ENCODE measurements at places on chromosomes 2 and 18.

GRCh38 chr18:65610939-65611338 lies 139.9 kb upstream of the CDH7 start:
- no peak for DNase-seq

GRCh38 chr2:238003234-238004031 lies 36.6 kb downstream of the UBE2F start:
- DNase-seq: no peak

DNA sequence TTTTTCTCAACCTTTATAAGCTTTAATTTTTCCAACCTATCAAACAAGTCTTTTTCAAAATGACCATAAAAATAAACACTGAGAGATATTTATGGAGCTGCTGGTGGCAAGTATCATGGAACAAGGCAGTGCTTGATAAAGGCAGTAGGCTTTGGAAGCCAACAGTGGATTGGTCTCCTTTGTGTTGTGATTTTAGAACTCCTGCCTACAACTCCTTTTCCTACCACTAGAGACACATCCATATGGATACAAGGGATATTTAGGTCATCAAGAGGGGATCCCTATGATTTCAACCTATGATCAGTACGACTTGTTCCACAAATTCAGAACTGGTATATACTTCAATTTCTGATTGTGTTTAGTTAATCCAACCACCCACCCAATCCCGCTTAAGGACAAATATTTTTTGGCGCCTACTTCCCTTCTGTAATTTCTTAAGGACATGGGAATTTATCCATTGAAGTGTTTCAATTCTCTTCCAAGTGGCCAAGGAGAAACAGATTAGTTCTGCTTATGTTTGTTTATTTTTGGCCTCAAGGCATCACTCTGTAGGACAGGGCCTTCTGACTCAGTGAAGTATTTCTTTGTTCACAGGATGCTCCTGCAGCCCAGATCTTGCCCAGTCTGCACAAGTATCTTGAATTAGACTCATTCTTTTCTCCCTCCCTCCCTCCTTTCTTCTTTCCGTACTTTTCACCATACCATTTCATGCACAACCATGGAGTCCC lies 2119.6 kb upstream of the PIK3C3 start:
- no peak for DNase-seq

- DNase-seq: no peak
Observed at GRCh38 chr2:69620870-69621269, 22.7 kb downstream of the AAK1 start.

GRCh38 chr2:123563515-123563914 lies 461.6 kb upstream of the CNTNAP5 start:
- no peak for DNase-seq

DNA sequence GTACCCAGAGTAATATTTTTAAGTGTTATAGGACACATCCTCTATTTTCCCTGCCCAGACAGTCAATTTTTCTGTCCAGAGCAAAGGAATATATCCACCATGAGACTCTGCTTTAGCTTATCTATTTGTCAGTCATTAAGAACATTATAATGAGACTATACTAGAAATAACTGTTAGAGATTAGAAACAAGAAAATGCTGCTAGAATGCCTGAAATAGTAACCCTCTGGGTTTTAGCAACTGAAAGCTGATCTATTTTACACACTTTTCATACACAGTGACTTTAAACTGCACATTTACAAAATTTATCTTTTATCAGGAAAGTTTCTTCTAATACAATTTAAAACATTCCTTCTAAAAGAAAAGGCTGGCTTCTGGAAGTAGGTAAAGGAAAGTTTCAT lies 39.6 kb downstream of the MBD2 start:
- DNase-seq: no peak

DNA sequence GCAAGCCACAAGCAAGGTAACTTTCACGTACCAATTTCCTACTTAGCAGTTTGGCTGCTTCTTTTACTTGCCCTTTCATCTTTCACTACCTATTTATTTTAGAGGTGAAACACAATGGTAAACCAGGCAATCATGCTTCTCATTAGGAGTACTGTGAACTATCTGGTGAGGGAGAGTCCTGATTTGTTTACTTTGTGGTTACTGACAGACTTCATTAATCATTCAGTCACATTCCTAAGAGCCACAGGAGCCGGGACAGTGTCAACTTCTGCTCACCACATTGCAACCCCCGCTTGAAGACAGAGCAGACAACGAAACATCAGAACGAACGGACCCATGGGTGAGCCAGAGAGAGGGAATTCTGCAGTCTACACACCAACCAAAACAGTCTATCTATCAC lies 28.8 kb downstream of the TUBB6 start:
- no peak for DNase-seq

DNA sequence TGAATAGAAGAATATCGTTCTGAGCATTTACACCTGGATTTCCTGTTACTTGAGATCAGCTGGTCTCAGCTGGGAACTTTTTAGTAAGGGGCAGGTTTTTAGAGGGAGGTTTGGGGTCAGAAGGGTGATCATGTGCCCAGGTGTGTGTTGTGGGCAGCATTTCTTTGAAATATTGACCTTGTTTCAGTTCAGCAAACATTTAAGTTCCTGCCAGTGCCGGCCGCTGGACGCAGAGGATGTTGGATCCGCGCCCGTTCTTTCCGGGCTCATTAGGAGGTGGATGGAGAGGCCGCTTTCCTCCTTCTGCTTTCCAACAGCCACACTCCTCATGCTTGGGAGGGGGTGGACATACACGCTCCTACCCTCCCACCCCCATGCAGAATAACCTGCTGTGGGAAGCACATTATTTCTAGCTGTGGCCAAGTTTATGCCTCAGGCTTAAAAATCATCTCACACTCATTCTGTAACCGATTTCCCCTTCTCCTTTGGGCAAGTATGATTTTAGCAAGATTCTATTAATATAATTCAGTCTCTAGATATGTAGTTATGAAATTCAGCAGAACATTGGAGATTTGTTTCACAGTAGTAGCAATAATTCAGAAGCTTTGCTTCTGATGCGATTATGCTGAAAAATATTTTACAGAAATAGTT lies 131.4 kb downstream of the ZNF236 start:
- no peak for DNase-seq

- no peak for DNase-seq
Observed at GRCh38 chr2:229348128-229348527, 77.0 kb upstream of the PID1 start.

DNA sequence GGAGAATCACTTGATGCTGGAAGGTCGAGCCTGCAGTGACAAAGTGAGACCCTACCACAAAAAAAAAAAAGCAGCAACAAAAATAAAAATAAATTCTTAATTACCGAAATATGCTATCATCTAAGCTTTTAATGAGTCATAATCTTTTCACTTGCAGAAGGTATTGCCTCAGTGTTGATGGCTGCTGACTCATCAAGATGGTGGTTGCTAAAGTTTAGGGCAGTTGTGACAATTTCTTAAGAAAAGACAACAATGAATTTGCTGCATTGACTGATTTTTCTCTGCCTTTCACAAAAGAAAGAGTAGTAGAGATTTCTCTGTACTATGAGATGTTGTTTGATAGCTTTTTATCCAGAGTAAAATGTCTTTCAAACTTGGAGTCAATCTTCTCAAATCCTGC lies 1809.0 kb downstream of the SUCLG1 start:
- no peak for DNase-seq

DNA sequence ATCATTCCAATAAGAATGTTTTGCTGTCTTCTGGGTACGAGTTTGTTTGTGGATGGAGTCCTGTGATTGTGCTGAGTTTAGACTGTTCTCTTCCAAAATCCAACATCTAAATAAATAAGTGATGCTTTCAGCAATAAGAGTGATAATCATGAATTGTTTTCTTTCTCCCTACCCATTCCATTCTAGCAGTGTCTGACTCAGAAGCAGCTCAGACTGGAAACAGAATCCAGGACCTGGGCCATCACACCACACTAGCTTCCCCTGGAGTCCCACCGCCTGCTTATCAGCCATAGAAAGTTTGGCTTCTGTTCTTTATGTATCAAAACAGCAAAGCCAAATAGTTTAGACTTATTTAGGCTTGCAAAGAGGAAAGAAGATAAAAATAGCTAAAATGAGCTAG lies 76.4 kb upstream of the CNGA3 start:
- no peak for DNase-seq

DNA sequence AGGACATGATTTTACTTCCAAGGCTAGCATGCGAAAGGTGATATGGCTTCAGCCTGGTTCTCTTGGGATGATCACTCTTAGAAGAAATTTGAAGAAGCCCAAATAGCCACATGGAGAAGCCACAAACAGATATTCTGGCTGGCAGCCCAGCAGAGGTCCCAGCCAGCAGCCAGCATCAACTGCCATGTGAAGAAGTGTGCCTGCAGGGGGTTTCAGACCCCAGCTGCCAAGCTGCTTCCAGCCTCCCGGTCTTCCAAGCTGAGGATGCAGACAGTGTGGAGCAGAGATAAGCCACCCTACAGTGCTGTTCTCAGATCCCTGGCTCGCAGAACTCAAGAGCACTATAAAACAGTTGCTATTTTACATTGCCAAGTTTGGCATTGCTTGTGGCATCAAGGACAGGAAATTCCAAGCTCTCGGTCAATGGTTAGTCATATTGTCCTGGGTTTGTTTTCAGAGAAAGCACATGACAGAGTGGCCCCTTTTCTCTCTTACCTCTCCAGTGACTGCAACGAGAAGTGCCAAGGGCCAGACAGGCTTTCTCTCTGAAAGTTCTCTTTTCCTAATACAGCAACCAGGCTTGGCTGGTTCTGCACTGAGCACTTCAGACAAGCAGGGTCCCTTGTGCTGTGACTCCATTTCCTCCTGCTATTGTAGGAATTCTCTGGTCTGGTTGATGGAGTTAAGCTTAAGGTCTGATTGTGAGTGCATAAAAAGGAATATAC lies 223.7 kb downstream of the ANKRD30B start:
- DNase-seq: no peak

GRCh38 chr2:98543842-98544241 lies 64.5 kb downstream of the COA5 start:
- DNase-seq: no peak

- DNase-seq: no peak
Observed at GRCh38 chr2:65937379-65938160, 497.4 kb upstream of the MEIS1 start.

- no peak for DNase-seq
Observed at GRCh38 chr18:52409727-52410126, 69.7 kb downstream of the DCC start.

- no peak for DNase-seq
Observed at GRCh38 chr18:8339952-8340351, 269.3 kb upstream of the RAB12 start.

DNA sequence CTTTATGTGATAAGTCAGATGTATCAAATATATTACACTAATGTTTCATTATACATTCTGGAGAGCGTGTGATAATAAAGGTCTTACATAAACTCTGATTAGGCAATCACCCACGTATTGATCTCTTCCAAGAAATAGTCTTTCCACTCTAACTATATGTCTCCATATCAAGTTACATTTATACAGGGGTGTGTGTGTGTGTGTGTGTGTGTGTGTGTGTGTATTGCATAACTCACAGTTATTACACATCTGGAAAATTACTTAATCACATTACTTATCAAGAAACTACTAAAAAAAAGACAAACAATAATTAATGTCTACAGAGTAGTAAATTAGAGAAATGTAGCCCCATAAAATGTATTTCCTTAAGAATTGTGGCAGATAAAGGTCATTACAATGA lies 339.8 kb downstream of the CDH19 start:
- no peak for DNase-seq

- peak; percentile 56 for DNase-seq
Observed at GRCh38 chr2:182784777-182785176, 68.7 kb downstream of the DNAJC10 start.

- DNase-seq: peak; percentile 7
Observed at GRCh38 chr2:238869-239268, 25.0 kb downstream of the SH3YL1 start.

DNA sequence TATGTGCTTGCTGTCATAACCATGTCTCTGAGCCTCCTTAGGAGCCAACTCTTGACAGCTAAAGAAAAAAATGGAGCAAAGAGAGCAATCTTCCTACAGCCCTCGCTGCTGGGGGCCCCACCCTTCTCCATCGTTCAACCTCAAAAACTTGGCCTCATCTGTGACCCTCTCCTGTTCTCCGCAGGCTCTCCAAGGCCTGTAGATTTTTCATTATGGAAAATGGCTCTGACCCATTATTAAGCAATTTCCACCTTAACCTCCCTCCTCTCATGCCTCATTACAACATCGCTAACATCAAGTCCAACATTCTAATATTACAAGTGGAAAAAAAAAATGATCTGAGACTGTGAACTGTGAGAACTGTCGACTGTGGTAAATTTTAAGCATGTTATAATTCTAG lies 98.7 kb downstream of the SLC8A1 start:
- no peak for DNase-seq

- DNase-seq: no peak
Observed at GRCh38 chr2:219198974-219199373, 7.6 kb upstream of the ZFAND2B start.

- DNase-seq: no peak
Observed at GRCh38 chr2:120701499-120701898, 34.2 kb upstream of the GLI2 start.

- DNase-seq: no peak
Observed at GRCh38 chr18:49970319-49970718, 157.0 kb upstream of the ACAA2 start.

DNA sequence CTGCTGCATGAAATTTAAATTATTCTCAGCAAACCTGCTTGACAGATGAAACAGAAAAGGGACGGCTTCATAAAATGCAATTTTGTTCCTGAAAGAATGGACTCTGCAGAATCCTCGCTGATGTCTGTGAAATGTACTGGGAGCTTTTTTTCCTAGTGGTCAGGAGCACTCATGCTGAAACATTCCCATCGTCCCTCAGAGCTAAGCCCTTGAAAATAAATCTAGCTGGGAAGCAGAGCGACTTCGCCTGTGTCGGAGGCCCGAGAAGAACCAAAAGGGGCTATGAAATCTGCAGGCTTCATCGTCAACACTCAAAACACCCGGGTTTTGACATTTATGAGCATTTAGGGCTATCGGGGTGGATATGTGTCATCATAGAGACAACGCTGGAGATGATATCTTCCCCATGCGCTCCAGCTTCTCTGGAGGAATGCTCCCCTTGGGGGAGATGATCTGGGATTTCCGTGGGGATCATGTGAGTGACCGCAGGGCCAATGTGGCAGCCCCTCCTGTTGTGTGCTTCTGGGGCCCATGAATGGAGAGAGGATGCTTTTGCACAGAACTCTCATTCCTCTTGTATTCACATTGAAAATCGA lies 182.3 kb downstream of the KLHL29 start:
- no peak for DNase-seq

DNA sequence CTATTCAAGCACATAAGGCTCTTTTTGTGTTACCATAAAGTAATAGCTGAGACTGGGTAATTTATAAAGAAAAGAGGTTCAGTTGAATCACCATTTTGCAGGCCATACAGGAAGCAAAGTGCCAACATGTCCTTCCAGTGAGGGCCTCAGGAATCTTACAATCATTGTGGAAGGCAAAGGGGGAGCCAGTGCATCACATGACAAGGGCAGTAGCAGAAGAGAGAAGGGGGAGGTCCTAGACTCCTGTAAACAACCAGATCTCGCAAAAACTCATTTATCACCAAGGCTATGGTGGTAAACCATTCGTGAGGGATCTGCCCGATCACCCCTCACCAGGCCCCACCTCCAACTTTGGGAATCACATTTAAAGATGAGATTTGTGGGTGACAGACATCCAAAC lies 16.7 kb downstream of the DSG4 start:
- DNase-seq: no peak

- no peak for DNase-seq
Observed at GRCh38 chr18:78780719-78781600, 198.7 kb upstream of the SALL3 start.

GRCh38 chr2:238570926-238571325 lies 144.2 kb downstream of the ASB1 start:
- DNase-seq: no peak
